Astrocyte (in vitro differentiated cells and primary cell): ENCODE measurements at places on chromosomes 2 and 18.
A peak's percentile ranks its signal among the peaks of the same experiment; 100 is the strongest.

GRCh38 chr2:97953853-97954252 is 41.9 kb downstream of the TMEM131 start:
- no peak for DNase-seq

GRCh38 chr2:27977731-27978312 is 87.3 kb downstream of the BABAM2 start:
- peak; percentile 97 for DNase-seq

- DNase-seq = peak; percentile 91
These were observed 47.4 kb downstream of the LRRFIP1 start for GRCh38 chr2:237674731-237675276.

GRCh38 chr2:224190234-224190935 is 151.3 kb upstream of the SERPINE2 start:
- DNase-seq = no peak

DNA sequence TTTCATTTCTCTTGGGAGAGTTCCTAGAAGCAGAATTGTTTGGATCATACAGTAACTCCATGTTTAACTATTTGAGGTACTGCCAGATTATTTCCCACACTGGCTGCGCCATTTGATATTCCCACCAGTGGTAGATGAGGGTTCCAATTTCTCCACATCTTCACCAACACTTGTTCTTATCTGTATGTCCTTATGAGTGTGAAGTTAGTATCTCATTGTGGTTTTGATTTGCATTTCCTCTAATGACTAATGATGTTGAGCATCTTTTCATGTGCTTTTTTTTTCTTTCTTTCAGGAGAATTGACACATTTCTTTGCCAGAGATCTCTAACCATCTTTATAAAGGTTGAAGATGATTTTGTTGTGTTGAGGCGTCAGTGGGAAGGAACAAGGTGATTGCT is 4.1 kb upstream of the MGAT5 start:
- DNase-seq = no peak

GRCh38 chr2:207394812-207395534 is 134.8 kb upstream of the CREB1 start:
- DNase-seq = peak; percentile 100

- DNase-seq = no peak
These were observed 69.0 kb downstream of the KLHL29 start for GRCh38 chr2:23453836-23454460.
